ENCODE measurements at places on chromosomes 2 and 18.

- no peak for DNase-seq
These were observed 54.1 kb downstream of the SPRED2 start for GRCh38 chr2:65378290-65378689.

DNA sequence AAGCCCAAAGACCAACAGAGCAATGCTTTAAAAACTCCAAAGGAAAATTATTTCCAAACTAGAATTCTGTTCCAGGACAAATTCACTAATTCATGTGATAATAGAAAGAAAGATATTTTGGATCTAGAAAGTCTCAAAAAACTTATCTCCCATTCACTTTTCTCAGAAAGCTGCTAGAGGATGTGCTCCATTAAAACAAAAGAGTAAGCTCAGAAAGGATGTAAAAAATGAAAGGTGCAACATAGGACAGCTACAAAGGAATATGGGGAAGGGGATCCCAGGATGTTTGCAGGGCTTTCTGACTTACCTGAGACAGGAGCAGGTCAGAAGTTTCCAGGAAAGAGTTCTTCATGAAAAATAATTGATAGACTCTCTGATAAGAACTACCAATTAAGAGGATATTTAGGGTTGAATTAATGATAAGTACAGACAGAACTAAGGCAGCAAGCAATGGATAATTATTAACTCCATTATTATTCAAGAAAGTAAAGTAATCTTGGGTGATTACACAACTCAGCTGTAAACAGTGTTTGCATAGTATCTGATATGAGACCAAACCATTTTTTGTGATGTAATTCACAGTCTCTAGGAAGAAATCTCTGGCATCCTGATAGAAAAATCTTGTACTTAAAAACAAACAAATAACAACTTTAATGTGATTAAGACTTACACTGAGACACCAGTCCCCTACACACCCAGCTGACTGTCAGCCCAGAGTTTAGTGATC lies 20.9 kb downstream of the LYG1 start:
- DNase-seq, result no peak

GRCh38 chr2:142285480-142285879 lies 154.7 kb upstream of the LRP1B start:
- no peak for DNase-seq

DNA sequence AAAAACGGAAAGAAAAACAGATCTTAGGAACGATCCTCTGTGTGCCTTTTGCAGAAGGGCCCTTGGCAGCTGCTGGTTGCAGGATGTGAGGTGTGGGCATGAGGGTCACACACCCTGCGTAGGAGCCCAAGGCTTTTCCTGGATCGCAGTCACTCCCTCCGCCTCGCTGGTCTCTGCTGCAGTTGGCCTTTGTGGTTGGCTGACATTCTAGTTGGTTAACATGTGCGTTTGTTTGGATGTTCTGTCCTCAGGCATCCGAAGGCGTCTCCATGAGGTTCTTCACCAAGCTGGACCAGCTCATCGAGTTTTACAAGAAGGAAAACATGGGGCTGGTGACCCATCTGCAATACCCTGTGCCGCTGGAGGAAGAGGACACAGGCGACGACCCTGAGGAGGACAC lies 61.7 kb downstream of the INPP5D start:
- DNase-seq, result no peak

GRCh38 chr18:37729716-37730115 lies 164.1 kb upstream of the CELF4 start:
- DNase-seq, result no peak

DNA sequence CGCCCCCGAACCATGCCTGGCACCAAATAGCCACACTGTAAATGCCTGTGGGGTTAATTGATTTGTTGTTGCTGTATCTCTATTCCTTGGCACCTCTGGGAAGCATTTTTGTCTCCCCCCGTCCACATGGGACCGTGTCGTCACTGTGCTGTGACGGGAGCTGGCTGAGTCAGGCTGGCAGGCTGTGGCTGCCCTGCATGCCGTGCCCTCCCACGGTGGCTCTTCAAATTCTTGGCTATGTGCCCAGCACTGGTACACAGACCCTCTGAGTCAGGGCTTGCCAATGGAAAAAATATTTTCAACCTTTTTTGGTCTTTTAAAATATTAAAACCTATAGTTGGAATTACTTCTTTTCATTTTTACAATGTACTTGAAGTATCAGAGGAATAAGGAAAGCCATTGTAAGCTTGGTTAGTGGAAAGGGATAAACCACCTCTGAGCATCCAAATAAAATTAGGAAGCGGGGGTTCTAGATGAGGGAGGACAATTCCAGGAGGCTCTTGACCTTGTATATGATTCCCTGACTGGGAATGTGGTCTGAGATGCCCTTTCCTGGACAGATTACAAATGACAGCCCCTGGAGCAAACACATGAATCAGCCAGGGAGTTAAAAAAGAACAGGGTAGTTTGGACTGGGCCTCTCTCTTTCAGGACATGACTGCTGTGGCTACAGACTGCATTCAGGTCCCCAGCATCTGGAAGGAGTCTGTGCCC lies 59.4 kb downstream of the DGKD start:
- no peak for DNase-seq

- no peak for DNase-seq
These were observed 1609.3 kb upstream of the ZEB2 start for GRCh38 chr2:146129231-146129630.

DNA sequence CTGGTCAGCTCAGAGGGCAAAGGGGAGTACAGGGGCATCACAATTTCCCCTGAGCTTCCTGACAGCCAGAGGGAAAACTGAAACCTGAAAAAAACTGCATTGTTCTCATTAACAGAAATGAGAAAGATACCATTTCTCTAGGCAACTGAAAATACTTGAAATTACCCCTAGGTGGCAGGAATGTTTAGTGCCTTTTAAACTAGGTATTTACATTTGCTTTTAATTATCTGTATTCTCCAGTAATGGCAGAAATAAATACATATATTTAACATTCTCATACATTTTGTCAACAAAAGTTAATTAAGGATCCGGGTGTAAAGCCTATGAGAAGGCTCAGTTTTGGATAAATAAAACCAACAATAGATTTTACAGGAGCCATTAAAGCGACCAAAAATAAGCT lies 34.5 kb downstream of the RPL31 start:
- no peak for DNase-seq

- no peak for DNase-seq
These were observed 83.7 kb downstream of the TANC1 start for GRCh38 chr2:159052157-159052601.

- DNase-seq, result no peak
These were observed 6.1 kb upstream of the ST6GAL2 start for GRCh38 chr2:106892048-106892447.

DNA sequence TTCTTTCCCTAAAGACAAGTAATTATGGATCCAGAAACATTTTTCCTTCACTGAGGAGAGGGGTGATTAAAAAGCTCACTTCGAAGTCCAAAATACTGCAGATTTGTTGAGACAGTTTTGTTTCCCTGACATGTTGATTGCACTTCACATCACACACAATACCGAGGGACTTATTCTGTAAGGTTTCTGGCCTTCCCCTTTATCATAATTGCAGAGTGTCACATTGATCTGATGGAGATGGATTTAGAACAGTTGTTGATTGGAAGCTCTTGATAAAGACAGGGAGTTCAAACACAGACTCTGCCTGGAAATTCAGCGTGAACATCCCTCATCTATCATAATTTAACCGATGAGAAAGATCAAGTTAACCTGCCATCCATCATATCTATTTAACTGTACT lies 163.6 kb downstream of the PTPRM start:
- DNase-seq, result no peak

- no peak for DNase-seq
These were observed 115.4 kb downstream of the PXDN start for GRCh38 chr2:1628893-1629292.

GRCh38 chr2:25977768-25978167 lies 4.5 kb downstream of the KIF3C start:
- no peak for DNase-seq

DNA sequence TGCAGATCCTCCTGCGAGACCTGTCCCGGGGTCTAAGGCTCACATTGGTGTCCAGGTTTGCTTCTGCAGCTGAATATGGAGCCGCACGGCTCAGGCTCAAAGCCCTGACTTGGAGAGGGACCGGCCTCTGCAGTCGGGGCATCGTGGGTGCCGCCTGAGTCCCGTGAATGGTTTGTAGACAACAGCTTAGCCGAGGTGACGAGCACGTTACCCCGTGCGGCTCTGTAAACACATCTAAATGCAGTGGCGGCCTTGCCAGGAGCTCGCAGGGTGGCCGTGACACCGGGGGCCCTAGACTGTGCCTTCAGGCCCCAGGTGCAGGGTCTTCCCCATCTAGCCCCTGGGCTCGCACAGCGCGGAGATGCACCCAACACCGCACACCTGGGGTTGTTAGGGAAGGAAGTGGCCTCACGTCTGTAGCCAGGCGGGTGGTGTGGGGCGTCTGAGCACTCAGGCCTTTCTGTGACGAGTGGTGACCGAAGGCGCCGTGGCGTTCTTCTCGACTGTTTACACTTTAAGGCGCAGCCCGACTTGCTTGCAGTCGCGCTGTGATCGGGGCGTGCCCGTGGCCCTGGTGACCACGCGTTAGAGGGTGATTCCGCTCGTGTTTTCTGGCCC lies 91.6 kb downstream of the NFATC1 start:
- no peak for DNase-seq

- DNase-seq, result no peak
These were observed 361.7 kb upstream of the ACVR2A start for GRCh38 chr2:147482916-147483669.

DNA sequence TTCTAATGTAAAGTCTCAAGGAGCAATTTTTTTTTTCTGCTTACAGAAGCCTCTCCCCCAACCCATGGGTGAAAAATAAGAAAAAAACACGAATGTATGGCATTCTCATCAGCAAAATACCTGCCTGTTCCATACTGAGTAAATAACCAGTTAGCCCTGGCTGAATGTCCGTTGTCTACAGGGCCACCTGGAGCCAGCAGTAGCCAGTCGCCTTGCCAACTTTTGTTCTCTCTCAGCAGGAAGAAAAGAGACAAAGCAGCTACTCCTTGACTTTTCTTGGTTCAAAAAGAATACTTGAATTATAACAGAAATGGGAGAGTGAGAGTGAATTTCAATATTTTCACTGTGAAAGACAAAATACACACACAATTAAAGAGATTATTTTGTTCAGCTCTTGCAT lies 532.9 kb upstream of the CRIM1 start:
- DNase-seq, result no peak

Measured in DMS 273 treated with DMSO at 0.1 percent for 48 hours (cell line).